ENCODE measurements at places on chromosomes 3 and 15.

DNA sequence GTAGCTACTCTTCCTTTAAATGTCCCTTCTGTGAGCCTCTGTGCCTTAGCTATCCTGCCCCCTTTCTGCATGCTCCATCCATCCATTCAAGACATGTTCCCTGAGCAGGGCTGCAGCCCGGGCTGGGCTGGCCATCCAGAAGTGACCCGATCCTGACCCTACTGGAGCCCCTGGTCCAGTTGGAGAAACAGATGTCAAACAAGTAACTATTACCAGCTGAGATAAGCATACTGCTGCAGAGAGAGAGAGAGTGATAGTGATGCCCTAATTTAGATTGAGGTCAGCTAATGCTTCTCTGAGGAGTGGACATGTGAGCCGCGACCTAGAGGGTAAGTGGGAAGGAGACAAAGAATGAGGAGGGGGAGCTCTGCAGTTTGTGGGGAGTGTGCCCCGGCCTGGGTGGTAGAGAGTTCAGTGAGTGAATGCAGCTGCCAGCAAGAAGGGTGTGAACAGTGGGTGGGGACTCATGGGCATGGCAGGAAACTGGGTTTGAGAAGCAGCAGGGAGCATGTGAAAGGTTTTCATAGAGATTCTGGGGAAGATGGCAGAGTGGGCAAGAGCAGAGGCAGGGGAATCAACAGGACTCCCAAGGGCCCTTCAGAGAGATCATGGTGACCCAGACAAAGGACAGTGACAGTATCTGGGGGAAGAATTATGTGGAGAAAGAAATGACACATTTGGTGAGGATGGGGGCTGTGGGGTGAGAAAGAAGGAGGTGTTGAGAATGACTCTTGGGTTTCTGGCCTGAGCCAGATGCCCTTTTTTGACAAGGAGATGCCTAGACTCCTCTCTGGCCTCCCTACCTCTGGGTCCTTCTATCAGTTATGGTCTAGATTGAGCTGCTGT lies 44.9 kb downstream of the CHCHD6 start:
- no peak for DNase-seq

DNA sequence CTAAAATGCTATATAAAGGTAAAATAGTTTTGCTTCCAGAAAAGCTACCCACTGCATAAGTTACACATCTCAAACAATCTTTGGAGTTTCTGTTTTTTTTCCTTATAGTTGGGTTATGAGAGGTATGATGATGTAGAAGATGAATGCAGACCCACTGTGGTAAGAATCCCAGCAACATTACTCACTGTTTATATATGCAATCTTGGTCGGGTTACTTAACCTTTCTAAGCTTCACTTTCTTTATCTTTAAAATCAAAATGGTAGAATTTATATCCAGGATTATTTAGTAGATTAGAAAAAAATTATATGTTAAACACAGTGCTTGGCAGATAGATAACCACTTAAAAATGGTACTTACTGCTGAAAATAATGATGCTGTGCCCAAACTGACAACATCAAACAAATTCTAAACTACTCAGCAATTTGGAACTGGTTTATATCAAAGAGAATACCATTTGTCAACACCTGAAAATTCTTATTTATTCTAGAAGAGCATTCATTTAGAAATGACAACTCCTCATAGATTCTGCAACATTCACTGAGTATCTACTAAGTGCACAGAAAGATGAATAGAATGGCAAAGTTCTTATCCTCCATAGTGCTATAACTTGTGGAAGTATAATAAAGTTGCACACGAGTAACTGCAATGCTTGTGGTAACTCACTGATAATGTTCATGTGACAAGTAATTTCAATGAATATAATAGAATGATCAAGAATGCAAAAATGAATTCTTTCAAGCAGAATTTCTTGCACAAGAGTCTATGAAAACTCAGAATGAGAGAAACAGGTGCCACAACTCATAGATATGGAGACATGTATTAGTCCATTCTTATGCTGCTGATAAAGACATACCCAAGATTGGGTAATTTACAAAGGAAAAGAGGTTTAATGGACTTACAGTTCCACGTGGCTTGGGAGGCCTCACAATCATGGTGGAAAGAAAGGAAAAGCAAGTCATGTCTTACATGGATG lies 129.0 kb upstream of the SLC7A14 start:
- no peak for DNase-seq

DNA sequence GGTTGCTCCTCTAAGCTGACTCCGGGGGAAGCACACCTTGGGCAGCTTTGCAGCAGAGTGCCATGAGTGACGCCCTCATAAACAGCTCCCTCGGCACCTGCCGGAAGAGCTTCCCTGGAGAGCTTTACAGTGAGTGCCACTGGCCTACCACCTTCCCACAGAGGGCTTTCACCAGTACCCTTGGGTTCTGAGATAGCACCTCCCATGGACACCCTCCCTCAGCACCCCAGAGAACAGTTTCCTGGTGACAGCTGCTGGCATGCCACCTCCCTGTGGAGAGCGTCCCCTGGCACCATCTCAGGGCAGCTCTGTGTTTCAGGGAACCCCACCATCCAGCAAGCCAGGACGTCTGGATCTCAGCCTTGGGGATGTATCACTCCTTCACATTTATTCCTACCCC lies 49.1 kb downstream of the RUBCN start:
- no peak for DNase-seq

GRCh38 chr3:126524429-126524988 lies 554 bp downstream of the CHST13 start:
- DNase-seq: no peak

GRCh38 chr15:100341239-100341749 lies 481 bp downstream of the ADAMTS17 start:
- DNase-seq: peak; percentile 25

GRCh38 chr15:68574629-68575028 lies 4.2 kb upstream of the CORO2B start:
- no peak for DNase-seq

- DNase-seq: no peak
Observed at GRCh38 chr3:68121287-68121686, 466.9 kb upstream of the SUCLG2 start.

GRCh38 chr3:133479895-133480669 lies 80.2 kb downstream of the BFSP2 start:
- DNase-seq: no peak

- no peak for DNase-seq
Observed at GRCh38 chr3:144774897-144775296, 803.3 kb downstream of the DIPK2A start.

GRCh38 chr3:70951316-70951715 lies 632.2 kb downstream of the FOXP1 start:
- no peak for DNase-seq

- DNase-seq: no peak
Observed at GRCh38 chr3:115836944-115837343, 213.6 kb downstream of the GAP43 start.

- DNase-seq: no peak
Observed at GRCh38 chr15:41659190-41659589, 1.0 kb upstream of the MGA start.

DNA sequence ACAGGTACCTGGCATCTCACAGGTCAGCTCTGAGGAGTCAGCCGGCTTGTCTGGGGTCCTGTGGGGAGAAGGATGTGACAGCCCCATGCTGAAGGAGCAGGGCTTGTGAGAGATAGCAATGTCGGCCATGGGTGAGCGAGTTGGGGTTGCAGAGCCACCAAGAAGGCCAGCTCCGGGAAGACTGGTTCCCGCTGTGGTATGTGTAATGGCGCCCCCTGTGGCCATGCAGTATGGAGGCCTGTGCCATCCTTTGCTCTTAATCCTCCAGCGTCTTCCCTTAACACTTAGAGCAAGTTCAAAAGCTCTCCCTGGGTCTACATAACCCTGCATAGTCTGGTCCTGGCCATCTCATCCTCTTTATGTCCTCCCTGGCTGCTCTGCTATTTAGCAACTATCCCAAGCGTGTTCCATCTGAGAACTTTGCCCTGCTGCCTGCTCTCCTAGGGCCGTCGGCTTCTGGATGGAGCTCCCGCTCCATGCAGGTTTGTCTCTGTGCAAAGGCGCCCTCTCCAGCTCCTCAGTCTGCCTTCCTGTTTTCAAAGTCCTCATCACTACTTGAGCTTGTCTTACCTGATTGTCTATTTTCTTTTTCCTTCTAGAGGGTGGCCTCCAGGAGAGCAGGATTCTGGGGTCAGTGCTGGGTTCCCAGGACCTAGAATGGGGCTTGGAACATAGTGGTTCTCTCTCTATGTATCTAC lies 40.8 kb upstream of the IQCF6 start:
- DNase-seq: no peak

DNA sequence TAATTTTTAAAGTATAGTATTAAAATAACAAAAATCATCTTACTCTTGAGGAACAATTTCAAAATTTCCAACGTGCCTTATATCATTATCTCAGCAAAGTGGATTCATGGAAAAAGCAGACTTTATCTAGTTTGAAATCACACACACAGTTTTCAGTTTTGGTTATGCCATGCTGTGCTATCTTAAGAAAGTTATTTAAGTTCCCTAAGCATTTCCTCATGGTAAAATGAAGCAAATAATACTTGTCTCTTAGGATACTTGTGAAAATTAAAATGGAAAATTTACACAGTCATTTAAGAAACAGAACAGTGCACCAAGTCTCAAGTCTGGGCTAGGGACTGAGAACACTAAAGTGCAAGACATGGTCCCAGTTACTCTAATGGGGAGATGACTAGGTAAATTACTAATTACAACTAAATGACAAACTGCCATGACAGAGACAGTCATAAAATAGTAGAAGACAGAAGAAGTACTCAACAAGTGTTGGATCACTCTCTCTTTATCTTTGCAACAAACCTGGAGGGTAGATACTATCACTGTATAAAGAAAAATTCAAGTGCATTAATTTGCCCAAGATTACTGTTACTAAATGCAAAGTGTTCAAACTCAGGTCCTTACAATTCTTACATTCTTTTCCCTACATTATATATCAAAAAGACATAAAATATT lies 44.8 kb downstream of the DMXL2 start:
- DNase-seq: no peak

DNA sequence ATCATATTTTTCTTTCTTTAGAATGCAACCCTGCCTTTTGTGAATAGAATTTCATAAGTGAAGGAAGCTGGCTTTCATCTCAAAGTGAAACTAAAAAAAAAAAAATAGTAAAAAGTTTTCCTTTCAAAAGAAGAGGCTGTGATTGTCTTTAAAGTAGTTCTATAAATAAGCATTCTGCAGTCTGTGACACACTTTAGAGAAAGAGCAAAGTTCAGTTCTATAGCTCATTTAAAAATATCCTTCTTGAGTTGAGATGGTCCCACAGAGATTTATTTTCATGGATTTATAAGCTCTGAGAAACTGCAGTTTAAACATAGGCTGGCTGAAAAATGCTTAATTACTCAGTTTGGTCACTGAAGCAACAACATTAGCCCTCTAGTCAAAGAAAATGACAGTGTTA lies 36.1 kb upstream of the CNTN6 start:
- DNase-seq: no peak

DNA sequence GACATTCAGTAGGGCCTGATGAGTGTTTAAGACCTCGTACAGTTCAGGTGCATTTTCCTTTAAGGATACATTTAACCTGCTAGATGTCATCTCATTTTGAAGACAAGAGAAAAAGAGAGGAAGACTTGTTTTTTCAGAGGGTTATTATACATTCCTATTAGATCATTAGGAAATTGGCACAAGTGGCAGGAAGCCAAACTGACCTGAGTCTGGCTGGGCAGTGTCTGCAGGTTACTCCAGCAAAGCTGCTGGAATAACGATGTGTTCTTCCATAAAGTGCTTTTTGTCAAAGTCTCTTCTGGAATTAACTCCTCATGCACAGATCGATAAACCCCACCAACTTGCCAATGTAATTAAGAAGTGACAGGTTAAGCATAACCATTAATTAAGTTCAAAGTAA lies 396.4 kb upstream of the TPRG1 start:
- DNase-seq: no peak

- DNase-seq: no peak
Observed at GRCh38 chr15:66883284-66883911, 181.4 kb downstream of the SMAD6 start.

DNA sequence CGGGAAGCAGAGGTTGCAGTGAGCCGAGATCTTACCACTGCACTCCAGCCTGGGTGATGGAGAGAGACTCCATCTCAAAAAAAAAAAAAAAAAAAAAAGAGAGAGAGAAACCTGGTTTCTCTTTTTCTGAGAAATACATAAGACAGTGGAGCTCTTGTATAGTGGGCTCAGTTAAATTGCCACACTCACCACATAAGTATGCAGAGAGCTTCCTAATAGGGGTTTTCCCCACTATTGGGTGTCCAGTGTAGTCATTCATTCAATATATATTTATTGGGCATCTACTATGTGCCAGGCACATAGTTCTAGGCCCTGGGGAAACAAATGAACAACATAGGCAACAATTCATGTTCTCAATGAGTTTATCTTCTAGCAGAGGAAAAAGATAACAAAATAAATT lies 48.9 kb upstream of the FMN1 start:
- no peak for DNase-seq

- no peak for DNase-seq
Observed at GRCh38 chr3:124787476-124788195, 57.4 kb downstream of the UMPS start.

DNA sequence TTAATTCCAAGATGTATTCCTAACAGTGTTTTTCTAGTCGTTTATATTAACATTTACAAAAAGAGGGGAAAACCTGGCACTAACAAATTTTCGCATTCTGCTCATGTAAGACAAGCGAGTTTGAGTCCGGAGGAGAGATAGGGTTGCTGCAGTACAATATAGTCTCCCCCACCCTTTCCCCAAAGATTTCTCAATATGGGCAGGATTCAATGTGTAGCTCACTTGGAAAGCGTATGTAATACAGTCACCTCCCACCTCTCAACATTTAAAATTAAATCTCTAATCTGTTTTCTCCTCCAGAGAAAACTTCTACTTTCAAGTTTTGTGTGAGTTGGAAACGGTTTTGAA lies 57.9 kb downstream of the CMSS1 start:
- no peak for DNase-seq

DNA sequence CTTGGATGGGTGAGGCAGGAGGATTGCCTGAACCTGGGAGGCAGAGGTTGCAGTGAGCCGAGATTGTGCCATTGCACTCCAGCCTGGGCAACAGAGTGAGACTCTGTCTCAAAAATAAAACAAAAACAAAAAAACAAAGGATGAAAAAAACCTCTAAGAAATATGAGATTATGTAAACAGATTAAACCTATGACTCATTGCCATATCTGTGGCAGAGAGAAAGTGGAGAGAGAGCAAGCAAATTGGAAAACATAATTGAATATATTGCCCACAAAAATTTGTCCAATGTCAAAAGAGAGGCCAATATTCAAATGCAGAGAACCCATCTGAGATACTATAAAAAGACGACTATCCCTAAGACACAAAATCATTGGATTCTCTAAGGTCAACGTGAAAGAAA lies 1106.0 kb downstream of the OTOL1 start:
- DNase-seq: no peak

DNA sequence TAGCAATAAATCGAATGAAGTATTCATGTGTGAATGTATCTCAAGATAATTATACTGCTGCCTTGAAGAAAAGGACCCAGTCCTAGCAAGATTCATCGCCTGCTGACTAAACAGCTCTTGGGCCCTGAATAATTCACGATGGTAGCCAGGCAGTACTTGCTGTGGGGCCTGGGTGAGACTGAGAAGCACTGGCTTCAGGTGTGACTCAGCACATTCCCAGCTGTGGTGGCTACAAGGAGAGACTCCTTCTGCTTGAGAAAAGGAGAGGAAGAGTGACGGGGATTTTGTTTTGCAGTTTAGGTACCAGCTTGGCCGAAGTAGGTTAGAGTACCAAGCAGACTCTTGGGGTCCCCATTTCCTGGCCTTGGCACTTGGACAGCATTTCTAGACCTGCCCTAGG lies 47.6 kb upstream of the CD200R1L start:
- no peak for DNase-seq
